ENCODE measurements at places on chromosomes 11 and 22.

- DNase-seq = no peak
These were observed 70.5 kb upstream of the SESN3 start for GRCh38 chr11:95301474-95301873.

DNA sequence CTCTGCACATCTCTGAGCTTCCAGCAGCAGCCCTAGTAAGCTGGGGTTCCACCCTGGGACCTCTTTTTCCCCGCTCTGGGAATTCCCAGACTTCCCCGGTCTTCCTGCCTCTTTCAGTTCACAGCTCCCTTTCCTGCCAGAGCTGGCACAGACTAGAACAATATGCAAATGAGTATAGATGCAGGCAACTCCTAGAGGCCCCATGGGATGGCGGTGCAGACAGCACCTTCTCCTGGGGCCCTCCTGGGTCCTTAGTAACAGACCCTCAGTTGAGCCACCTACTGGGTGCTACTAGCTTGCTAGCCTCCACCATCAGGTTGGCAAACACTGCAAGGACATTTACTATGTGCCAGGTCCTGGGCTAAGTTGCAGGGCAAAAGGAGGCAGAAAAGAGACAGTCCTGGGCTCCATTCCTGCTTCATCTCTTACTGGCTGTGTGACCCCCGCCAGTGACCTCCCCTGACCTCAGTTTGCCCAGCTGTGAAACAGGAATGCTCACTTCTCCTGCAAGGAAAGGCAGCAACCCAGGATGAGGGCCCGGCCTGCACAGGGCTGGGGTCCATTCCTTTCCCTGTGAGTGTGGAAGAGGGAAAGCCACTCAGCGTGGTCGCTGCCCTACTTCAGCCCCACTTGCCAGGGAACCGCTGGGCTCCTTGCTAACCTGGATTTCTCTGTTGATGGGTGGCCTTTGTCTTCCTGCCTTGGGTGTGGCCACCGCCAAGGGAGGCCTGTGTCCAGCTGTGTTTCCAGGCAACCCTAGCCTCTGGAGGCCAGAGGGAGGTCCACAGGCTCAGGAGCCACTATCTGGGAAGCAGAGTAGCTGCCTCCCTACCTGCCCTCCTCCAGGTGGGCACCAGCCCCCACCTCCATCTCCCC is 7.3 kb downstream of the RELT start:
- DNase-seq = no peak

DNA sequence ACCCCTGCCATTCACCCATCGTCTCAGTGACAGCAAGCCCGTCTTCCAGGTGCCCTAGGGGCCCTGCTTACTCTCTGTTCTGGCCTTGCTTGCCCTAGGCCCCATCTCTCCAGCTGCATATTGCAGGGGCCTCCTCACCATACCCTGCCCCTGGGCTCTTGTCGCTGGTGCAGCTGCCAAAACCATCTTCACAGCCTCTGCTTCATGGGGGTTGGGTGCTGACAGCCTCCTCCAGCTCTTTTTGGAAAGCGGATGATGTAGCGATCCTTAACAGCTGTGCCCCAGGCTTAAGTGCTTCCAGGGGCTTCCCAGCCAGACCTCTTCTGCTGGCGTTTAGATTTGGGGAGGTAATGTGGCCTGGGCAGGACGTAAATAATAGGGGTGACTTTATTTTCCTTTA is 61.2 kb upstream of the SUSD2 start:
- no peak for DNase-seq

DNA sequence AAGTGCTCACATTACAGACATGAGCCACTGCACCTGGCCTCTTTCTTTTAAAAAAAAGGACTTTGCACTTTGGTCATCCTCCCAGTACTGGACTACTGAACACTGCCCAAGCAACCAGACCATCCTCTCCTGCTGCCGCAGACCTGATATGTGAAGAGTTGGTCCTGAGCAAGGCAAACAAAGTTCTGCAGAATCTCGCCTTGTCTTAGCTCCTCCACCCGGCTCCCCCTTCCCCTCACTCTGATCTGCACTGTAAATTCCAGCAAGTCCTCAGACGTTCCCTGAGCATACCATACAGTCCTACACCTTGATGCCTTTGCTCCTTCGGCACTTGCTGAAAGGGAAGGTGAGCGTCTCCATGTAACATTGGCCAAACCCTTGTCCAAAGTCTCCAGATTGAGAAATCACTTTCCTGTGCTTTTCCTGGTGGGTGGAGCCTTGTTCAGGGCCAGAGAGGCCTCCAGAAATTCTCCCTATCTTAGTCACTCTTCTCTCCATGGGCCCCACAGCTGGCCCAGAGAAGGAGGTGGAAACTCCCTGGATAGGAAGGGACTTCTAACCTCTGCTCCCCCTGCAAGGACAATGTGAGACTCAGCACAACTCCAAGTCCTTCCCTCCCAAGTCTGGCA is 47.0 kb upstream of the TIMP3 start:
- no peak for DNase-seq

DNA sequence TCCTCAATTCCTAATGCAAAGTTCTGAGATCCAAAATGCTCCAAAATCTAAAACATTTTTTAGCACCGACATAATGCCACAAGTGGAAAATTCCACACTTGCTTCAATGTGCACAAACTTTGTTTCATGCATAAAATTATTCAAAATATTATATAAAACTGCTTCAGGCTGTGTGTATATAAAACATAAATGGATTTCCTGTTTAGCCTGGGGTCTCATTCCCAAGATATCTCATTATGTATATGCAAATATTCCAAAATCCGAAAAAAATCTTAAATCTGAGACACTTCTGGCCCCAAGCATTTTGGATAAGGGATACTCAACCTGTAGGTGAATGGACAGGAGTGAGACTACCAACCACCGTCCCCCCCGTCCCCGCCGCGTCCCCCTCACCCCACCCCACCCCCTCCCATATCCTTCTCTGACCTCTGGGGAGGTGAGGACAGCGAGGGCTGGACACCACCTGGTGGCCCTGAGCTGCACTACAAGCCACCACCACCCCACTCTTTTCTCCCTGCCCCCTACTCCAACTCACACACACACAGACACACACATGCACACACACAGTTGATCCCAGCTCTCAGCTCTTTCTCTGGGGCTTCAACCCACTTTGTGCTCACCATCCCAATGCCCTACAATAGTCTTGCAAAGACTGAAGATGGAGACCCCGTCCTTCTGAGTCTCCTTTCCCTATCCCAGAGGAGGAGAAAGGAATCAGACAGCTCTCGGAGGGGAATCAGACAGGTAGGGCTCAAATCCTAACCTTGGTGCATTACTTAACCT is 101.0 kb downstream of the PDE2A start:
- DNase-seq = no peak

DNA sequence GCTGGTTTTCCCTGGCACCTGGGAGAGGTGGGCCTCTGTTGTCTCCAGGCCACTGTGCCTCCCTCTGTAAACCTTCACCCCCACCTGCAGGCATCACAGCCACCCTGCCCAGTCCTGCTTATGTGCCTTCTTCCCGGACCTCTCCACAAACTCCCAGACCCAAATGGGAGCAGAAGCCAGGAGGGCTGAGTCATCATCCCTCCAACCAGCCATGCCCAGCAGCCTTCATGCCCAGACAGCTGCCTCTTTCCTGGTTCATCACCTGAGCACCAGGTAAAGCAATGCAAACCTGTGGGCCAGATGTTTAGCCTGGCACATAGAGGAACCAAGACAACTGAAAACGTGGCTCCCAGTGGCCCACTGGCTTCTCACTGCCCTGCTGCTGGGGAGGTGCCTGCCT is 2.1 kb upstream of the TMPRSS4 start:
- no peak for DNase-seq

DNA sequence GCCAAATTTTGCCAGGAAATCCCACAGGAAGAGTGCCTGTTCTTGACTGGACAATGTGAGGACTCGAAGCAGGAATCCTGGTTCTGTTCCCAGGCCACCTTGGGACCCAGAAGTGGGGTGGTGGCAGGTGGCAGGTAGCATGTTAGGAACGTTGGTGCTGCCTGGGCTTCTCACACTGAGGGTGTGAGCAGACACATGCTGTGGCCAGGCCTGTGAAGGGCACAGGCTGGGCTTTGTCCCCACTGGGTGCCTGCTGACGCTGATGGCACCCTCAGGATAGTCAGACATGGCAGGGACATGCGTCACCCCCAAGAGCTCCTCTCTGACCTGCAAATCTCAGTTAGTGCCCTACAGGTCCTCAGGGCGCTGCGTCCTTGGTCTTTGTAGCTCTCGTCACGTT is 21.1 kb upstream of the NECTIN1 start:
- no peak for DNase-seq

DNA sequence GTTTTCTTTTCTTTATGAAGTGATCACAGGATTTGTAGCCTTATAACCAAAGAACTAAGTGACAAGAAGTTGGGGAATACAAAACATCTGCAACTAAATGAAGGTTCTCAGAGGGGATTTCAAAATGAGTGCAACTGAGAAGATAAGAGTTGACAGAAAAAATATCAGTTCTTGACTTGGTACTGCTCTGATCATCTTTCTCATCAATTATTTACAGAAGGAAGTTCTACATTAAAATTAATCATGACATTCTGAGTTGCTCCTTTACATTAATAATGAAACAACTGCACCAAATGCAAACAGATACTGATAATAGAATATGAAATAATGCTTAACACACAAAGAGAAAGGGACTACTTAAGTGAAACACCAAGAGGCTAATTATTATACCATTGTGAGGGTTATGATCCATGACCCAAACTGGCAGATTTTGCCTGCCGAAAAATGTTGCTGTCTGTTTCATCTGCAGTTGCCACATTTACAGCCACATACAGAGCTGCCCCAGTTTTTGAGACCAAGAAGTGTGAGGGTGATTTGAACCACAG is 561.9 kb upstream of the ANO5 start:
- no peak for DNase-seq

DNA sequence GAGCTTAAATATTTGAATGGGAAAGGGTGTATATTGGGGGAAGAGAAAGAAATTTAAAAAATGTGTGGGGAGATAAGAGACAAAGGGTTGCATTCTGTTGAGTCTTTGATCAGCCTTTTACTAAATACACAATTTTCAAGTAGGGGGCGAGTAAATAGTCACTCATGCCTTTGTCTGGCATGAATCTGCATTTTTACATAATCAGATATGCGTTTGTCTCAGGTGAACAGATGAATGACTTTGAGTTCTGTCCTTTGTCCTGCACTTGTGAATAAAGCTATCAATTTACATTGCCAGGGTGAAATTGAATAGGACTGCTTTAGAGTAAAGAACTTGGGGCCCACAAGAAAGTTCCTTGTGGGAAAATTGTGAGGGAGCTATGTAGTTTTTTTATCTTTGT is 523.6 kb upstream of the LUZP2 start:
- DNase-seq = no peak

GRCh38 chr11:120908461-120909181 is 115.3 kb upstream of the TBCEL start:
- no peak for DNase-seq

DNA sequence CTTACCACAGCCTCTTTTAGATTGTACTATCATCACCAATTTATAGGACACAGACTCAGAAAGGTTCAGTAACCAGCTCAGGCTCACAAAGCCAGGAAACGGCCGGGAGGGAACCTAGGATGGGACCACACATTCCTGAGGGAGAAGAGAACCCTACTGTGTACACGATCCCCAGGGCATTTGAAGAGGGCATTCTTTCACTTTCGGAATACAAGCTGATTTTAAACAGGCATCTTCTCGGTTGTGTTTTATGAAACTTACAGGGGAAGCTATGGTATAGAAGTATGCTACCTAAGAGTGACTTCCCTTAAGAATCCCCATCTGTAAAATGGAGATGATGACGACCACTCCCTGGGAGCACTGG is 19.0 kb downstream of the SMCO4 start:
- DNase-seq = no peak

DNA sequence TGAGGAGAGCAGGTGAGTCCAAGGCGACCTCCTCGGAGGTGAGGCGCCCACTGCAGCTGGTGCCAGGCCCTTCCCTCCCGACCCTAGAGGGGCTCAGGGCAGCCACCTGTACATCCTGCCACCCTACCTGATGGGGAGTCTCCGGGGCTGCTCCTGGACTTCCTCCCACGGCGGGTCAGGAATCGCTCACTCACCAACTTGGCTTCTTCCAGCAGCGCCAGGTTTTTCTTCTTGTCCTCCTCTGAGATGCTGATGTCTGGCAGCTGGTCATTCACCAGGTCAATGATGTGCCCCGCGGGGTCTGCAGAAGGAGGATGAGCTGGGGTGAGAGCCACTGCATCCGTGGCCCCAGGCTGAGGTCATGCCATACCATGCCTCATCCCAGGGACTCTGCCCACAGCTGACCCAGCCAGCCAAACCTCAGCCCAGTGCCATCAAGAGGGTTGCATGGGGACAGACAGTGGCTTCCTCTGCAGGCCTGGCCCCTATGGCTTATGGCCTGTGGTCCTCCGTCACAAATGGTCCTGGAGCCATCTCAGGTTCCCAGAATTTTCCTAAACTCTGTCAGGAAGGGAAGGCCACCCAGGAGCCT is 61.0 kb upstream of the LYVE1 start:
- no peak for DNase-seq

- no peak for DNase-seq
These were observed 17.8 kb upstream of the NEU3 start for GRCh38 chr11:74970852-74971395.

- DNase-seq = no peak
These were observed 7.7 kb upstream of the UBASH3B start for GRCh38 chr11:122647736-122648275.

DNA sequence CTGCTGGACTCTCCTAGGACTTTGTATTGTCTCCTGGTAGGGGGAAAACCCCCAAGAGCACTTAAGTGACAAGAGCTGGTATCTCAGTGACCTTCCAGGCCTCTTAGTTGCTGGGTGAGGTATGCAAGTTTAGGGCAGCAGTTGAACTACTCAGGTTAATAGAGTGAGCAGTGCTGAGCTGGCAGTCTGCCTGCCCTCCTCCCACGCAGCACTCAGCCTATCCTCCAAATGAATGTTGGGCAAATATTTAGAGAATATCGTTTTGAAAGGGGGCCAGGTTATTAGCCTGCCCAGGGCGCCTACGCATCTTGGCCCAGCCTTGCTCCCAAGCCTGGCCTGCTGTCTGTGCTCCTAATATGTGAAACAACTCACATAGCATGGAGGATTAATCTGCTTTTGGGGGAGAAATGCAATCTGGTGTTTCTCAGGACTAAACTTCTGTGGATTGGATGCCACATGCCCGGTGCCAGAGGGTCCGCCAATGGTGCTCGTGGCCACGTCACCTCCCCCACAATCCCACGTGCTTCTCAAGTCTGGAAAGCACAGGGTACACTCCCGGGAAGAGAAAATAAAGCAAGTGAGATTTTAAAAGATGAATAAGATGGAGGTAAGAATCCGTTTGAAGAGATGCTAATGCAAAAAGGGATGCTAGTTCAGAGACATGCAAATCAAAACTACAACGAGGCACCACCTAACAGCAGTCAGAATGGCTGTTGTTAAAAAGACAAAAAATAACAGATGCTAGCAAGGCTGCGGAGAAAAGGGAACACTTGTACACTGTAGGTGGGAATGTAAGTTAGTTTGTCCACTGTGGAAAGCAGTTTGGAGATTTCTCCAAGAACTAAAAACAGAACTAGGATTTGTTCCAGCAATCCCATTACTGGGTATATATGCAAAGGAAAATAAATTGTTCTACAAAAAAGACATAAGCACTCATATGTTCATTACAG is 67.7 kb downstream of the SPON1 start:
- no peak for DNase-seq
